ENCODE measurements at places on chromosomes 12 and 14. TPM values are rescaled to one million over a fixed set of nuclear protein-coding genes. Genes with fewer than 3 reads are reported as not detected.

DNA sequence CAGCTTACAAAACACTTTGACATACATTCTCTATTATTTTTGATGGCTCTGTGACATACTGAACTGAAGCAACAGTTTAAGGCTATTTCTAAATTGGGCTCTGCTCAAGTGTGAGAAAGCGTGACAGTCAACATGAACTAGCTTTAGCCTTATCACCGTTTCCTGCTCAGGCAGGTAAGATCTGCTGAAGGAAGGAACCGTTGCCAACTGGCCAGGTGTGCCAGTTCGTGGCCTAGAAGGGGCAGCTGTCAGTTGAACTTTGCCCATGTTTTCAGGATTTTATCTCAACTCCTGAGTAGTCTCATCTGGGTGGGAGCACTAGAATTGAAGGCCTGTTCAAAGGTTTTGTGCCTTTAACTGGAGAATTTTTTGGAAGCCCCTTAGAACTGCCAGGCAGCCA lies 79.5 kb downstream of the ETV6 start:
- DNase-seq = peak; percentile 85

GRCh38 chr12:76670776-76671175 lies 93.1 kb upstream of the ZDHHC17 start:
- no peak for DNase-seq

ETFBKMT gene
- 6.4 TPM for total RNA-seq

DNA sequence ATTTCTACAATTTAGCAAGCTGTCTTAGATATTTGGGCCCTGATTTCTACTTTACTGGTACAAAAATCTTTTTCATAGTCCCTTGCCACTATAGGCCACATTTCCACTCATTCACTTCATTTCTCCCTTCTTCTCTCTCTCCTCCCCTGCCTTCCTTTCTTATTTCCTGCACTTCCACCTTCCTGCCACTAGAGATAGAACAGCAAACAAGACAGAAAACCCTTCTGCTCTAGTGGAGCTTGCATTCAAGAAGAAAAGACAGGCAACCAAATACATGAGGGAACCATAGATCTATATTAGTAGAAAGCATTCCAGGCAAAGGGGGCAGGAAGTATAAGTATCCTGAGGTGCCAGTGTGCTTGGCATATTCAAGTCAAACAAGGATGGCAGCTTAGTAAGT lies 623.5 kb downstream of the FLRT2 start:
- no peak for DNase-seq

DNA sequence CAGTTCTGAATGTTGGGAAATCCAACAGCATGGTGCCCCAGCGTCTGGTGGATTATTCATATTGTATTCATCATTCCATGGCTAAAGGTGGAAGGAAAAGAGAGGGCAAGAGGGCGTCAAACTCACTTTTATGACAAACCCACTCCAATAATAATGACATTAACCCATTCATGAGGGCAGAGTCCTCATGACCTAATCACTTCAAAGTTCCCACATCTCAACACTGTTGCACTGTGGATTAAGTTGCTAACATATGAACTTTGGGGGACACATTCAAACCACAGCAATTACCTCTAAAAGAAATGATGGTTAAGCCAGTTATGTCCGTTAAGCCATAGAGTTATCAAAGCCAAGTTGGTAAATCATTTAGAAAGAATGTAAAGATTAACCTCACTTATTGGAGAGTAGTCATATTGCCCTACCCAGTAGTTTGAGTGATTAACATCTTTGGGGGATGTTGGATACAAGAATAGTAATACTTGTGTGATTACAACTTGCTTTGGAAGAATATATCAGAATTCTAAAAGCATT lies 212.4 kb upstream of the FLRT2 start:
- DNase-seq = no peak

NEUROD4 gene
- not detected for total RNA-seq

GRCh38 chr12:84661786-84662185 lies 250.8 kb downstream of the SLC6A15 start:
- DNase-seq = no peak

NGB gene
- total RNA-seq = not detected

DNA sequence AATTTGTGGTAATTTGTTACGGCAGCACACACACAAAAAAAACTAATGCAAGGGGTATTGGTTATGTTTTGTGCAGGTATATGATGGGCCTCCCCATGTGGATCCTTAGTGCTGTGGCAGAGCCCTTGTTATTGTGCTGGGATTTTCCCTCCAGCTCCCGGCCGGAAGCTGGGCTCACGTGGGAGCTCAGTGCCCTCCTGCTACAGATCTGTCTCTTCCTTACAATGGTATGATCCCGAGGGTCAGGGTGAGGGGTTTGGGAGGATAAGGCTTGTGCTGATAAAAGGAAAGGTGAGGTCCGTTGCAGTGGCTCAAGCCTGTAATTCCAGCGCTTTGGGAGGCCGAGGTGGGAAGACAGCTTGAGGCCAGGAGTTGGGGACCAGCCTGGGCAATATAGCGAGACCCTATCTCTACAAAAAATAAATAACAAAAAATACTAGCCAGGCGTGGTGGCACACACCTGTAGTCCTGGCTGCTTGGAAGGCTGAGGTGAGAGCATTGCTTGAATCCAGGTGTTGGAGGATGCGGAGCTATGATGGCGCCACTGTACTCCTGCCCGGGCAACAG lies 861 bp upstream of the SLC48A1 start:
- DNase-seq = no peak

DNA sequence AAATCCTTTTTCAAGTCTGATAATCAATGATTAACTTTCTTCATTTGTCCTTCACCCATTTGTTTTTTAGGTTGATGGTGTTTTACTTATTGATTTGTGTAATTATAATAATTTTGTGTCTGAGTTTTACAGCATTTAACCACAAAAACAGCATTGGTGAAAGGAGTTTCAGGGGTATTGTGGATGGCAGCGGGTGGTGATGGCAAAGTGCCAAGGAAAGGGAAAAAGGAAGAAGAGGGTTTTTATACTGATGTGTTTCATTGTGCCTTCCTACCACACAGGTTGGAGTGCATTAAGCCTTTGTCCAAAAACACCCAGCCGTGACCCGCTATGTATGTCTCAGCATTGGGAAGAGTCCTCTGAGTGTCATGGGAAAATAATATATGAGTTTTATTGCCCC lies 150.3 kb downstream of the DAD1 start:
- DNase-seq = no peak

DNA sequence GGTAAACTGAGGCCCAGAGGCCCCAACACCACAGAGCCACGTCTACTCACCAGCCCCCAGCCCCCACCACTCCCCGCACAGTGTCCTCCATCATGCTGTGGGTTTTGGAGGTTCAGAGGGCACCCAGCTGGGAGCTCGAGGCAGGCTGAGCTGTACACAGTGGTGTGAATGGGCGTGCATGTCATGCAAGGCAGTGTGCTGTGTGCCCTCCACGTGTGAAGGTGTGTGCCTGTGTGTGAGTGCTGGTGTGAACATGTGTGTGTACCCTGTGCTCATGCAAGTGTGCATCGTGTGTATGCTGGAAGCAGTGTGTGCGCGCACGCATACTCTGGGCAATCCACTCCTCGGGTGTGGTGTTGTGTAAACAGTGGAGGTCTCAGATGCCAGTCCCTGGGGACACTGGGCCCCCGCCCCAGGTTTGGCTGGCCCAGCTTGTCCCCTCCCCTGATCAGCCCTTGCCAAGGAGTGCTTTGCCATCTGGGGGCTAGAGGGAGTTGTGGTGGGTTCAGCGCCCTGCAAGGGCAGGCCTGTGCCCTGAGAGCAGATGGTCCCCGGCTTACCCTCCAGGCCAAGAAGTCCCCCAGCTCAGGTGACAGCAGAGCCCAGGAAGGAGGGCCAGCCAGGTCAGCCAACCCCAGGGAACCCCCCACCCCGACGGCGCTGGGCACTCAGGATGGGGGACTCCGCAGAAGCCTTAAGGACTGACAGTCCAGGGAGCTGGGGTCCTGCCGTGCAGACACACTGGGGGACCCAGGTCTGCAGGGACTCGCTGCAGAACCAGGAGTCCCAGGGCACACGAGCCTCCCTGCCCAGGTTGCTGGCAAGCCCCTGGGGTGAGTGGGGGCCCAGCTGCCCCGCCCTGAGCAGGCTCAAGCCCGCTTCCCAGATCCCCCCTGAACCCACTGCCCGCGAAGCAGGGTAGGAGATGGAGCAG lies 23.8 kb upstream of the GPR132 start:
- DNase-seq = no peak

DNA sequence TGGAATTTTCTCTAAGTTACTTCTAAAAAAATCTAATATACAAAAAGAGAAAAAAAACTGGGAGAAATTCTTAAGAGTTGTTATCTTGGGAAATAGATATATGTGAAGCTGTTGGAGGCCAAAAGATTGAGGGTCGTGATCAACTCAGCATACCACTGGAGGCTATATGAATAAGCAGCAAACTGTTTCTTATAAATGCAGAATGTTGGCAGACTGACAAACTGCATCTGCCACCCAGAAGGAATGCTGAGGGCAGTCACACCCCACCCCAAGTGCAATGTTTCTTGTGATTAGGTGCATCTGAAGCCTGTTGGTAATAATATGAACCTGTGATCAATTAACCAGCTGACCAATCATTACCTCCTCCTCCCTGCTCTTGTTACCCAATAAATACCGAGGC lies 818.6 kb upstream of the MGAT4C start:
- no peak for DNase-seq

GRCh38 chr12:78866518-78866917 lies 1.9 kb downstream of the SYT1 start:
- DNase-seq = no peak

- no peak for DNase-seq
Observed at GRCh38 chr14:35284506-35284905, 7.7 kb upstream of the PSMA6 start.

GRCh38 chr12:19482551-19483109 lies 43.3 kb downstream of the AEBP2 start:
- DNase-seq = peak; percentile 15

GRCh38 chr14:64792231-64792630 lies 87.5 kb downstream of the SPTB start:
- DNase-seq = no peak

- DNase-seq = no peak
Observed at GRCh38 chr14:100822532-100823296, 3.2 kb upstream of the MEG3 start.

DNA sequence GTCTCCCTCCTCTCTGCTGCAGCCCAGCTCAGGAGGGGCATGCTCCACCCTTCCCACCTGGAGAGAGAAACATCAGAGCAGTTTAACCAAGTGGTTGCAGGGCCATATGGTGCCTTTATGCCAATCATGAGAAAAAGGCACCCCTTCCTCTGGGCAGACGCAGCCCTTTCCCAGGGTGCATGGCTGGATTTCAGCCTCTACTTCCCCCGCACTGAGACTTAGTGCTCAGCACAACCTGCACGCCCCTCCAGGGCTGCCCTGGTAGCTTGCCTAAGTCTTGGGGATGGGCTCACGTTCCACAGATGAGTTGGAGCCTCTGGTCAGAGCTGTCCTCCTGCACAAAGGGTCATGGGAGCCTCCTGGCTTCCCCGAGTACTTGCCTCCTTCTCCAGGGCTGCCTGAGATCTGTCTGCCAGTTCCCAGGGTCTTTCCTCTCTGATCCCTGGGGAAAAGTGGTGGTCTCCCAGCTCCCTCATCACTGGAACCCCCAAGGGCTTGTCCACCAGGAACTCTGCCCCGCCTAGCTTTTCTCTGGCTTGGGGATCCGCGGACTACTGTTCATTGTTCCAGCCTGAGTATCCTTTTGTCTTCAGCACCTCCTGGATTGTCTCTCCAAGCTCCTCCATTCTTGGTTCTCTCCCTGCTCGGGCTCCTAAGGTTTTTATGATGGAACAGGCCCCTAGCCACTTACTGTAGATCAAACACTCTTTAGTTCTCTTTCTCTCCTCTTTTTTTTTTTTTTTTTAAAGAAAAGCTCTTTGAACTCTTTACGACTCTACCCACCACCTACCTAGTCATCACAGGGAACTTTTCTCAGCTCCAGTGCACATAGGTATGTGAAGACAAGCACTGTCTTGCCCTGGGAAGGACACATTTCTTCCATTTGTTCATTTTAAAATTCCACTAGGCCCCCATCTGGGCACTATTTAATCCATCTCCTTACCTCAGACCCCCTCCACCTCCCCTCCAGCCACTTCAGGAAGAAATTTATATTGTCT lies 6.1 kb upstream of the KRT74 start:
- no peak for DNase-seq

DNA sequence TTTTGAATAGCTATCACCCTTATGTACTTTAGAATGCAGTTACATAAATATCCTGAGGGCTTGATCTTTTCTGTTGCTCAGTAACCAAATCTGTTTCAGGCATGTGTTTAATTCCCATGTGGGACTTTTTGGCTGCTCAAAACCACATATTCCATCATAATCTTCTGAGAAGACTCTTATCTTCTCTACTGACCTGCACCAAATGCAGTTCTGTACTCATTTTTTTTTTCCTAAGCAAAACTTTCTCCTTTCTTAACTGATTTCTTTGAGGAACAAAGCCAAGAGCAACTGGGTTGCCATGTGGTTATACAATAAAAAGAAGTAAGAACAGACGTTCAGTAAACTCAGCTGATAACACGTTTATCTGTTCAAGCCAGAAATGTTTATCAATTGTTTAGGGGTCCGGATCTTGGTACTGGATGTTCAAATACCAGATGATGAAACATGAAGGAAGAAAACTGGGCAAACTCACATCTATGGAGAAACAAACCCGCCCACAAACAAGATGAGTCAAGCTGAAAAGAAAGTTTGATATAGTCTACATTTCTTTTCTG lies 50.1 kb downstream of the TMEM132C start:
- DNase-seq = no peak

DNA sequence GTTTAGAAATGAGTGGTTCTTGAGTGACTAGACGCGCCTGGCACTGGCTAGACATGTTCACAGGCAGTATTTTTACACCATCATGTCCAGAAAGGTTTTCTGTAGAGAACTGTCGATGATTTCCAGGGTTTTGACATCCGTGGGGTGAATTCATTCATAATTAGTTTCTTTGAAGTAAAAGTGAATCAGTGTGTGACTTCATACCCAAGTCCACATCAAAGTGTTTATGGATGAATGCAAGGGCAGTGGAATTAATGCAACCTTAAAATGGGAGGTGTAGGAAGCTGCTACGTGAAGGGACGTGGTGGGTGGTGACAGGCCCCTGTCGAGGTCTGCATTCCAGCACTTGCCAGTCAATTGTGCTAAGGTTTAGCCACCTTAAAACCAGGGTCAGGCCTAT lies 38.4 kb upstream of the ELK3 start:
- no peak for DNase-seq

RIPK3 gene
- total RNA-seq = 56.5 TPM

DIO3 gene
- 1.8 TPM for total RNA-seq

DNA sequence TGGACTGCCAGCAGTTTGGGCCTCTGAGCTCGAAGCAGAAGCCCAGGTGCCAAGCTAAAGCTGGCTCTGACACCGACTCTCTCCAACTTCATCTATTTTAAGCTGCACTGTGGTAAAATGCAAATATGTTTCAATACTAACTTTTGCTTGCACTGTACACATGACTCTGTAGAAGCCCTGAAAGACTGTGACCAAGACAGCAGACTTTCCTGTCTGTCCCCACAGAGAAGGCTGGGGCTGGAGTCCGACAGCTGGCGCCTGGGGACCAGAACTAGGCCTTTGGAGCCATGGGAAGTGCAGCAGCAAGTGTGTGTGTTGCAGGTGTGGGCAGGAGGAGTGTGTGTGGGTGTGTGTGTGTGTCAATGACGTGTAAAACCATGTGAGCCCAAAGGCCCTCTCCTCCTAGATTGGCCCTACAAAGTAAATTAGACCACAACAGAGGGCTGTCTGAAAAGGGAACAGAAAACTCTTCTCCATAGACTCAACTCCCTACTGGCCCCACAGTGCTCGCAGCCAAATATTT lies 16.4 kb upstream of the RAB35 start:
- DNase-seq = no peak

ADCK1 gene
- 9.1 TPM for total RNA-seq

Data from mucosa of gallbladder (tissue), 1 donor.